ENCODE measurements at places on chromosomes 12 and 14.

GRCh38 chr14:93103392-93104080 is 12.2 kb downstream of the ITPK1 start:
- DNase-seq: peak; percentile 43

DNA sequence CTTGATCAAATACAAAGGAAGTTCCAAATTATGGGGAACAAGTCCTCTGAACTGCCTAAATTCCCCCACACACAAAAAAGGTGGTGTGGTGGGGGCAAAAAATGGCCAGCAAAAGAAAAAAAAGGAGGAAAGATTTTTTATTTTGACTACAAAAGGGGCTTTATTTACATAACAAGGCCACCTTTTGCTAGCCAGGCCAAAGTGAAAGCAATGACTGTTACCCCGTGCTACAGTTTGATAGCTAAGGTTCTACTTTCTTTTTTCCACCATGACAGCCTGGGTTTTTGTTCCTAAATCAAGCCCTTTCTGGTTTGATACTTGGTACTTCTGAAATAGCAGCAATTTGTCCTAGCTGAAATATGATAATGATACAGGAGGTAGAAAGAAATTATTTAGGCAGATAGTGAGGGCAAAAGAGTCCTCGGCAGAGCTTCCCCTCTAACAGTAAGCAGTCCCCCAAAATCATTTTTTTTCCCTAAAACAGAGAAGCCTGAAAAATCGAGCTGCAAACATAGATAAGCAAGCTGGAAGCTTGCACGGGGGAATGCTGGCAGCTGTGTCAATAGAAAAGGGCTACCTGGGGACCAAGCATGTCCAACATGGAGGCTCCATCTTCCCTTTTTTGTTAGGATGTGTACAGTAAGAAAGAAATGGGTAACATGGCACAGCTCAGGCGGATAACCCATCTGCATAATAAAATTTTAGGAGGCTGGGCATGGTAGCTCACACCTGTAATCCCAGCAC is 8.9 kb upstream of the B4GALNT1 start:
- no peak for DNase-seq

GRCh38 chr12:72207486-72208409 is 64.4 kb upstream of the TRHDE start:
- no peak for DNase-seq

- no peak for DNase-seq
Measured at GRCh38 chr12:1758887-1759286, 61.5 kb upstream of the LRTM2 start.

- no peak for DNase-seq
Measured at GRCh38 chr14:93002851-93003298, 79.9 kb downstream of the CHGA start.

- DNase-seq: no peak
Measured at GRCh38 chr14:70515811-70516210, 19.0 kb downstream of the ADAM20 start.

DNA sequence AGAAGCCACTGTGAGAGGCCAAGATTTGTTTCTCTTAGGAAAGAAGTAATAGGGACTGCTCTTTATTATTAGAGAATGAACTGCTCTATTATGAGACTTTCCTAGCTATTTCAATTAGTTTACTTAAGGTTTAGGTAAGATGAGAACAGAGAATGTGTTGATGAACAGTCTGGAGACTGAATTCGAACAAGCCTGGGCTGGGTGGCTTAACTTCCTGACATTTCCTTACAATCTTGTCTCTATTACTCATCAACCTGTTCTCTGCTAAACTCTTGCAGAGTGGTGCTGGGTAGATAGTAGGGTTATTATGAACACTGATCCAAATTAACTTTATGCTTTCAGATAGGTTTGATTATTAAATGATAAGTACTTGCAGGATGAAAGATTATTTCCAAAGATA is 31.2 kb downstream of the SLC15A5 start:
- no peak for DNase-seq

GRCh38 chr12:64229796-64230195 is 7.7 kb upstream of the KICS2 start:
- DNase-seq: no peak

DNA sequence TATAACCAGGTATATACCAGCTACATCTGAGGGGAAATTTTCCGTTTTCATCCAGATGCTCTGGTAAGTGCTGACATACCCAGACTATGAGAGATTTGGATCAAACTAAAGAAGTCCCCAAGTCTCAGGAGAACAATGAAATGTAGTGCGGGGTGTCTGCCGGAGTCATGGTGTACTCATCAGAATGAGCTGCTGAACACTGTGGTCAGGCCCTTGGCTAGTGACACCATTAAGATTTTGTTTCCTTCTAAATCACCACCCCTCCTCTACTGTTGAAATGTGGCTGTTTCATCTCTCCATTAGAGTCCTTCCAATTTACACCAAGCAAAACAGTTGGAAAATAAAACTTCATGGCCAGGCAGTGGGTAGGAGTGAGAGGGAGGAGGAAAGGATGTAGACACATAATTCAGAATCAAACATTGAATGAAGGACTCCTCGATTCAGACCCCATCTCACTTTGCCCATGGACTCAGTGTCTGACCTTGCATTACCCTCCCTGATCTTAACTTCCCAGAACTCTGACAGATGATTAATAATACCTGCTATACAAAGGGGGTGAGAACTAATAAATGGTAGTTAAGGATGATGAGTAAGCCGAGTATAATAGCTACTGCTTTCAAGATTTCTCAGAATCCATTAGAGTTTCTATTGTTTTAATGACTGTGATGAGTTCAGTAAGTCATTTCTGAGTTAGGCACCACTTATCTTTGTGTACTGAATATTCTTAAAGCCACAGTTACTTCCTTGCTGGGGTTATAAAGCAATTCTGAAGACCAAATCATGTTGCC is 127.4 kb downstream of the CRADD start:
- DNase-seq: no peak

All from stimulated activated CD4-positive, alpha-beta T cell treated with anti-CD3 and anti-CD28 coated beads, TNF-alpha, amount 100 ng/mL, for 48 hours (primary cell).